ENCODE measurements at places on chromosomes 11 and 22.

- no peak for DNase-seq
Measured at GRCh38 chr11:55967914-55968313, 1.8 kb downstream of the OR10AG1 start.

DNA sequence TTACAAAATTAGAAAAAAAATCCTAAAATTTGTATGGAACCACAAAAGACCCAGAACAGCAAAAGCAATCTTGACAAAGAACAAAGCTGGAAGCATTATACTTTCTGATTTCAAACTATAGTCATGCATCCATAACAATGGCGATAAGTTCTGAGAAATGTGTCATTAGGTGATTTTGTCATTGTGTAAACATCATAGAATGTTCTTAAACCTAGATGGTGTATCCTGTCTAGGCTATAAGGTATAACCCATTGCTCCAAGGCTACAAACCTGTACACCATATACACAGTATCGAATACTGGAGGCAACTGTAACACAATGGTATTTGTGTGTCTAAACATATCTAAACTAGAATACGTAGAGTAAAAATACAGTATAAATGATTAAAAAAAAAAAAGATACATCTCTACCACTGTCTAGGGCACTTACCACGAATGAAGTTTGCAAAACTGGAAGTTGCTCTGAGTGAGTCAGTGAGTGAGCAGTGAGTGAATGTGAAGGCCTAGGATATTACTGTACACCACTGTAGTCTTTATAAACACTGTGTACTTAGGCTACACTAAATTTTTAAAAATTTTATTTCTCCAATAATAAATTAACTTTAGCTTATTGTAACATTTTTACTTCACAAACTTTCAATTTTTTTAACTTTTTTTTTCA lies 18.1 kb upstream of the SC5D start:
- no peak for DNase-seq

DNA sequence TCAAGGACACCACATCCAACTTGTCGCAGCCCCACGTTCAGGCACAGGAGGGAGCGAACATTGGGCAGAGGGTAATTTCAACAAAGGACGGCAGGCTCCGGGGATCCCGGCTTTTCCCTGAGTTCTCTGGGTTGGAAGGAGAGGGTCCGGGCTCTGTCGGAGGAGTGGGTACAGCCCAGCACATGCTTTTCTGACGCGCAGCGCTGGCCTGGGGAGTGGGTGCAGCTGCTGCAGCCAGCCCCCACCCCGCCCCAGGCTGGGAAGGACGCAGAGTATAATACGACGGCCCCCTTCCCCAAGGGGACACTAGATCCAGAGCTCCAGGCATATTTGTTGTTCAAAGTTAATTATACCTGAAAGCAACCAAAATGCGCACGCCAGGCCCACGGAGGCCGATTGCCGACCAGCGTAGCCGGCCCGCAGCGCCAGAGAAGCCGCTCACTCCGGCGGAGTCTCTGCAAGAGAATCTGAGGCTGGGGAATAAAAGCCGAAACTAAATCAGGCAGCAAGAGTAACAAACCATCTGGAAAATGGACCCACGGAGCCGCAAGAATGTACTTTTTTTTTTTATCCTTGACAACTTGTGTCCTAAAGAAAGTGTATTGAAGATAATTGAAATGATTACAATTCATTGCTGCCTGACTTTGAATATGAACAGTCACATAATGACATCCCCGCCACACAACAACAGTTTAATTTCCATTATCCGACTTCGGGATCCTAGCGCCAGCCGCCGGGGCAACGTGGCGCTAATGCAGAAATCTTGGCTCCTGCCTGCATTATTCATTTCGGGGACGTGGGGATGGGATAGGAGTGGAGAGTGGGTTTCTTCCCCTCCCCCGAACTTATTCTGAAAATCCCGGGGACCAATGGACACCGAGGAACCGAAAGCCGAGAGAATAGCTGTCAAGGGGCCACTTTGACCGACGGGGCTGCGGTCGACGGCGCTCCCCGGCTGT lies 14.0 kb upstream of the PAX6 start:
- no peak for DNase-seq

DNA sequence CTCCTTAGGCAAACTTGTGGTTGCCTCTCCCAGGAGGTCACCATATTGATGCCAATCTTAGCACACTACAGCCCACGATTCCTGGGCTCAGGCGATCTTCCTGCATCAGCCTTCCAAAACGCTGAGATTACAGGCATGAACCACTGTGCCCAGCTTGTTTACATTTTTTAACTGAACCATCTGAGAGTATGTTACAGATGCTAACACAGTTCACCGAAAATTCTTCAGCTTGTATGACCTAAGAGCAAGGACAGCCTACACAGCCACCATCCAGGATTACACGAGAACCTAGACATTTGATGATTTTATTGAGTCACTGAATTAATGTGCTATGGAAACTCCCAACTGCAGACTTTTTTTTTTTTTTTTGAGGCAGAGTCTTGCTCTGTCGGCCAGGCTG lies 5.8 kb upstream of the LGALS1 start:
- no peak for DNase-seq

DNA sequence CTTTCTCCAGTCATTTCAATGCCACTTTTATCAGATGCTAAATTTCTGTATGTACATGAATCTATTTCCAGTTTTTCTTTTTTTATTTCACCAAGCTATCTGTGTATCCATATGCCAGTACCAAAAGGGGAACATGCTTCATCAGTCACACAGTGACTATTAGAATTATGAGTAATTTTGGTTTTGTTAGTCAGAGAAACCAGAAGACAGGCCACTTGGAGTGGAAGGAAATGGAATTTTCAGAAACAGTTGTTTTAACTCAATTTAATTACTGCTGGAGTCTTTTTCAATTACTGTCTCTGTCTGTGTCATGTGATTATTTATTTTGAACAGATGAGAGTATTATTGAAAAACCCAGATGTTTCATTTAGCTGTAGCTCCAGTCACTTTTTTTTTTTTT lies 84.6 kb upstream of the ANO3 start:
- no peak for DNase-seq

- DNase-seq = no peak
Measured at GRCh38 chr11:93287434-93287833, 43.1 kb upstream of the DEUP1 start.

GRCh38 chr22:24030186-24030702 lies 19.1 kb downstream of the CABIN1 start:
- DNase-seq = peak; percentile 44

DNA sequence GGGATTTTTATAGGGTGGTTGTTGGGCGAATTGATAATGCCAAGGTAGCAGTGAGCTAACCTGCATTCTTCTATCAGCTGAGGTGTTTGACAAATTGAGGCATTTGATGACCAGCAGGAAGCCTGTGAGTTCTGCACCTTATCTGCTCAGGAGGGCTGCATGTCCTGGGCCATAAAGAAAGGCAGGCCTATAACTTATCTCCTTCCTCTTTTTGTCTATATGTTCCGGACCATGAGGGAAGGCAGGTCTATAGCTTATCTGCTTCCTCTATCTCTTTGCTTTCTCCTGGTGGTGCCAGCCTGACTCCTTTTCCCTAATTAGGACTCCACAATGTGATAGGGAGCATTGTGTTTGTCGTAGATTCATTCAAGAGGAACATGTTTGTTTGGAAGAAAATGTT lies 8.6 kb upstream of the JAM3 start:
- no peak for DNase-seq

DNA sequence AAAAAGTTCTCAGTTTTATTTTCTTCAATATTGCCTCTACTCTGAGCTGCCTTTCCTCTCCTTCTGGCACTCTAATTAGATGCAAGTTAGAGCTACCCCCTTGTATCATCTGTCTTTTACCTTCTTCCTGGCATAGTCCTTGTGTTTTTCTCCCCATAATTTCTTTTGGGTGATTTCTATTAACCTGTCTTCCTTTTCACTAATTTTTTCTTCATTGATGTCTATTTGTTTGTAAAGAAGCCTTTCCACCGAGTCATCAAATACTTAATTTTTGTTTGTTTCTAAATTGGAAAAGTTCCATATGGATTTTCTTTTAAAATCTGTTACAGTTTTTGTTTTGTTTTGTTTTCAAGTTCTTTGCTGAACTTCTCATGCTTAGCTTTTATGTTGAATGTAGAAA lies 558.1 kb downstream of the TBC1D22A start:
- DNase-seq = no peak

DNA sequence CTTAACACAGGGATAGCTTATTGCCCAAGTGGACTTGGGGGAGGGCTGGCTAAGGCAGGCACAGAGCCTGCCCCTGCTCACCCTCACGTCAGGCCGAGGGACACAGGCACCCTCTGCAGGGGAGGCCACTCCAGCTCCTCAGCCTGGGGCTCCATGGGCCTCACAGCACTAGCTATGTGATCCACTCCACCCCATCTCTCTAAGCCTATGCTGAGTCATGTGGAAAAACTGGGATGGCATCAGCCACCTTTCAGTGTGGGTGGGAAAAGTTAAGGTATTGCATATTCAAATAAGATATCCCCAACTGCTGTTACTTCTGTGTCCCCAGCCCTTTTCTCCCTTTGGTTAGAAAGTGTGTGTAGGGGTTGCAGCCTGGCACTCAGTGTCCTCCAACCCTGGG lies 22.3 kb downstream of the RANGAP1 start:
- DNase-seq = no peak
